ENCODE measurements at places on chromosomes 7 and 10.

DNA sequence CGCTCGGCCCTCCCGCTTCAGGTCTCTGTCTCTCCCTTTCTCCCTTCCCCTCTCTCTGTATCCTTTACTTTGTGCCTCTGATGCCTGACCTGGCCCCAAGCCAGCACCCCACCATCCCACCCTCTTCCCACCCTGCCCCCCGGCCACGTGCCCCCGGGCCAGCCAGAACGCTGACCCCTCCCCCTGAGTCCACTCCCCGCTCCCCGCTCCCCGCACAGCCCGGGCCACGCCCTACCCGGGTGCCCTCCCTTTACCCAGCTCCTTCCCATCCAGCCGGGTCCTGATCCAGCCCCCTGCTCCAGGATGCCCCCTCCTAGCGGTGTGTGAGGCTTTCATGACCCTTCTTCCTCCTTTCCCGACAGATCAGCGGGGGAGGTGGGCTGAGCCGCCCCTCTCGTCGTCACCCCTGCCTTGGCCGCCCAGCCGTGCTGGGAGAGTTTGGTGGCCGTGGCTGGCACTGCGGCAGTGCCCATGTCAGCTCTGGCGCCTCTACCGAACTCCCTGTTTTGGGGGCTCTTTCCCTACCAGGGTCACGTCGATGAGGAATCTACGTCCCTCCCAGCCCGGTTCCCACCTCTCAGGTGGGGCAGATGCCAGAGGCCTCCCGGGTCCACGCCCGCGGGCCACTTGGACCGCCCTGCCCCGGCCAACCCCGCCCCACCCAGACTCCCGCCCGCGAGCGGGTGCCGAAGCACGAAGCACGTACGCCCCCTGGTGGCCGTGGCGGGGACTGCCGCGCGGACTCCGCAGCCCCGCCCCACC, 127.4 kb downstream of the UBE2H start:
- peak; percentile 89 for DNase-seq

GRCh38 chr7:55099821-55100543, 81.2 kb downstream of the EGFR start:
- no peak for DNase-seq

GRCh38 chr10:20109613-20110012, 293.4 kb downstream of the PLXDC2 start:
- DNase-seq, result no peak

GRCh38 chr7:124898531-124898930, 31.1 kb downstream of the POT1 start:
- DNase-seq, result no peak

- no peak for DNase-seq
Measured at GRCh38 chr7:98251231-98251600, 816 bp downstream of the TECPR1 start.

GRCh38 chr7:1787681-1788235, 117.7 kb downstream of the ELFN1 start:
- DNase-seq, result no peak

GRCh38 chr10:44378626-44379025, 6.3 kb downstream of the CXCL12 start:
- no peak for DNase-seq

GRCh38 chr10:78758176-78758575, 310.6 kb upstream of the ZMIZ1 start:
- no peak for DNase-seq

DNA sequence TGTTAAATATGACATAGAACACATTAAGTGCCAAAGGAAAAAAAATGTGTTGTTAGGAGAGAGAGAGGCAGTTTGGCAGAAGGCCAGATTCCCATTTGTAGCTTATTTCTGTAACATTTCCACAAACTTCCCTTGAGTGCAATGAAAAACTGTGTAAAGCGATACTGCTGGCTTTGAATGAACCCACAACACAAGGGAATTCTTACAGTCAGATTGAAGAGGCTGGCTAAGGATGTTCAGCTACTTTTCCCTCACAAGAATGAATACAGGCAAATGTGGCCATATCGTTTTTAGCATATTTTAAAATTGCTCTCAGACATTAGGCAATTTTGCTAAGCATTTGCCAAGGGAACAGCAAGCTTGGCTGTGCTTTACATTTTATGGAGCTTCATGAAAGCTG, 614.1 kb upstream of the FZD8 start:
- DNase-seq, result no peak

- DNase-seq, result no peak
Measured at GRCh38 chr7:27842094-27842692, 102.2 kb downstream of the TAX1BP1 start.

DNA sequence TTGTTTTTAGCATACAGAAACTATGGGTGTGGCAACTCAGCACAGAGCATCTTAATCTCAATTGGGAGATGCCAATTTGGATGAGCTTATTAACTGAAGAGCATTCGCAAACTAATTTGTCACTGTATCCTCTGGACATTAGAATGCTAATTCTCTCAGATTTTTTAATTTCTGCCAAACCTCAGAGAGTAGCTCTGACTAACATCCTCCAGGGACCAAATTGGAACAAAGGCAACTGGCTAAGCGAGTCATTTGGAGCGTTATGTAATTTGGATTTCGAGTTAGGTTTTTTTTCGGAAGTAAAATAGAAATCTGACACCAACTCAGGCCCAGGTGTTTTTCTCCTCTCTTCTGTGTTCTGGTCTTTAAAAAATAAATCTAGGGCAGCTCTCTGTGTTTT, 201.9 kb downstream of the BMPER start:
- no peak for DNase-seq

DNA sequence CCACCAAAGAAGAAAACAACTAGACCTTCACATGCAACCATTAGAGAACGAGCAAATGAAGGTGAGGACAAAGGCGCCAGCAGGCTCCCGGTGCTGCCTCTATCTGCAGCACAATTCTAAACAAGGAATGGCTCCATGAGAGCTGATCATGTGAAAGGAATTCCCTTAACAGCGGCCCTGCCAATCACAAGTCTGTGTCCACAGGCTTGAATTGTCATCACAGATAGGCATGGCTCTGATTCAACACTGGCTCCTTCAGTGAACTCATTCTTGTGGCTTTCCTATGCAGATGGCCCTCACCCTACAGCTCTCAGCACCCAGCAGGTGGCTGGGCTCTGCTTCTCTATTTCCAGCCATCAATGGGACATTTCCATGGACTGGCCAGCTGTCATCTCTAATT, 36.2 kb downstream of the LAMB1 start:
- DNase-seq, result no peak

DNA sequence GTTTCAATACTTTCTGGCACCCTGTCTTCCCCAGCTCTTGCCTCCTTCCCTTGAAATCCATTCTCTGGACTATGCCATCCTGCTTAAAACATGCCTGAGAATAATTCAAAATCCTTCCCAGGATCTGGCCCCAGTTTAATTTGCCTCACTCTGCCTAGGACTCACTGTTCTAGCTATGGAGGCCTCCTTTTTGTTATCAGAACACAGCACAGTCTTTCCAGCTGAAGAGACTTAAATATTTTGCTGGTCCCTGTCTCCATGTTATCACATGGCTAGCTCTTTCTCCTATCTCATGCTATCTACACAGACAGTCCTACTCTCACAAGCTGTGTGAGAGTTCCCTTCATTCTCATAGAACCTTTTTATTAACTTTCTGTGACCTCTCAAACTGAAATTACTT, 194.8 kb downstream of the RNLS start:
- no peak for DNase-seq

GRCh38 chr7:112357136-112357535, 93.1 kb upstream of the IFRD1 start:
- no peak for DNase-seq

GRCh38 chr7:24578052-24578451, 4.8 kb downstream of the PALS2 start:
- DNase-seq, result no peak

All from C1 segment of cervical spinal cord (tissue), 14 donors.